ENCODE measurements at places on chromosomes 1 and 21. TPM values are rescaled to one million over a fixed set of nuclear protein-coding genes. Genes with fewer than 3 reads are reported as not detected.

- no peak for DNase-seq
These were observed 100.4 kb downstream of the GALNT2 start for GRCh38 chr1:230167419-230167852.

GRCh38 chr1:68196676-68197075 lies 35.6 kb downstream of the WLS start:
- DNase-seq: no peak

DNA sequence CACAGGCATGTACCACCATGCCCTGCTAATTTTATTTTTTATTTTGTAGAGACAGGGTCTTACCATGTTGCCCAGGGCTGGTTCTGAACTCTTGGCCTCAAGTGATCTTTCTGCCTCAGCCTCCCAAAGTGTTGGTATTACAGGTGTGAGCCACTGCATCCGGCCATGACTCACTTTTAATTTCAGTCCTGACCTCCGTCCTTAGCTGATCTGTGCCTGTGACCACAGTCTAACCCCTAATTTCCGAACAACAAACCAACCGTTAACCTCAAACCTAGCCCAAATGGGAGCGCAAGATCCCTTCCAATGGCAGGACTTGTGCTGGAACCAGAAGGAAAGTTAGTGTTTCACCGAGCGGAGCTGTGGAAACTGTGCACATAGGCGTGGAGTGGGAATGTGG lies 29.3 kb upstream of the MAN1C1 start:
- no peak for DNase-seq

The NBPF4 gene
- total RNA-seq: not detected

- no peak for DNase-seq
These were observed 50.7 kb downstream of the EBNA1BP2 start for GRCh38 chr1:43121256-43121900.

GRCh38 chr1:11281518-11282331 lies 8.7 kb downstream of the UBIAD1 start:
- DNase-seq: no peak

DNA sequence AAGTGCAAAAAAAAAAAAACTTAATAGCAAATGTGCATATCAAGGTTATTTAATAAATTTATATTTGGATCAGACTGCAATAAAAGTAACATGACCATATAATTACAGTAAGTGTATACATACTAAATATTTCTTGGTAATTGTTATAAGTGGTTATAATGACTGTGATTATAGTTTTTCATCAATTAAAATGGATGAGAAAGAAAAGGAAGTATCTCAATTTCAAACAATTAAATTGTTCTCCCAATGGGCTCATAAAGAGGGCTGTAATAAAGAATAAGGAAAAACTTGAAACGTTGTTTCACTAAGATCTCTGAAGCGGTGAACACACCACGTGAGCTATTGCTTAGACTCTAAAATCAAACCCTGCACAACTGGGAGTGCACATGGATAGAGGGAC lies 104.1 kb downstream of the CDC42BPA start:
- no peak for DNase-seq

DNA sequence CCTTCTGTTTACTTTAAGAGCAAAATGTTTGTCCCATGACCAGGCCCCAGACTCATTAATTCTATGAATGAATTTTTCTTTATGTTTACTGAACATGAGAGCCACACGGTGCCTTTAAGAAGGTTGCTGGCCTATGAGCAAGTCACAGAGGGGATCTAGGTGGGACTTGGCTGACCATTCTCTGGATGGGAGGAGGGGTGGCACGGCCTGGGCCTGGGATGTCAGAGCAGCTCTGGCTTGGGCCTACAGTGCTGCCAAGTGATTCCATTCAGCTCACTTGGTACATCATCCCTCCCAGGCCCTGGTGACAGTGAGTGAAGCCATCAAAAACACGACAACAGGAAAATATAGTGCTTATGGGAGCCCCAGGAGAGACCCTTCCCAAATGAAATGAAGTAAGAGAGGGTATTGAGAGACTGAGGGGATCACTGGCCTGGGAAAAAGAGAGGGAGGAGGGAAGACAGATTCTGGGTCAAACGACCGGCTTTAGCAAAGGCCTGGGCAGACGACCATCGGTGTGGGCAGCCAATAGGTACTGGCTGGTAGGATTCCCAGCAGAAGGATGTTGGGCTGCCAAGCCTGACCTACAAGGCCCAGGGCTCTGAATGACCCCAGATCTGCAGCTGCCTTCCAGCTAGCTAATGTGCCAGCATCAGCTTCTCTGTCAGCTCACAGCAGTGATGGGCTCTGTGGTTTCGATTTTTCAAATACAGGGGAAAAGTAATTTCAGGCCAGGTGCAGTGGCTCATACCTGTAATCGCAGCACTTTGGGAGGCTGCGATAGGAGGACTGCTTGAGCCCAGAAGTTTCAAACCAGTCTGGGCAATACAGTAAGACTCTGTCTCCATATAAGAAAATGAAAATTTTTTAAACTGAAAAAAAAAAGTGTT lies 3.3 kb downstream of the TMEM53 start:
- DNase-seq: no peak

DNA sequence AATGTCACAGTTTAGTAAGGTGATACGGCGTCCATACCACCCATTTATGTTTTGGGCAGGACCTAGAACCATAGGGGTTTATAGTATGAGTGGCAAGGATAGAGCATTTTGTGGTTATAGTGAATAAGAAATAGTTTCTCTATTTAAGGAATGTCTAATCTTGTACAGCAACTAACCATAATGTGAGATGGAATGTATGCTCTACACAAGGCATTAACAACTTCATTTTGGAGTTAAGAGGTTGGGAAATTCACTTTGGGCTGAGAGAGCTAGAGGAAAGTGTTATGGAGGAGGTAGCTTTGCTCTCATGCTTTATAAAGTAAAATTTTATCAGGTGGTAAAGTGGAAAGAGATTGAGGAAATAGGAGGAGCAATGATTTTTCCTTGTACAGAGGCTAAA lies 3.0 kb upstream of the MCL1 start:
- no peak for DNase-seq

The SFN gene
- total RNA-seq: not detected

- DNase-seq: no peak
These were observed 4.0 kb upstream of the DMRTA2 start for GRCh38 chr1:50427086-50427817.

The CCDC27 gene
- total RNA-seq: not detected

DNA sequence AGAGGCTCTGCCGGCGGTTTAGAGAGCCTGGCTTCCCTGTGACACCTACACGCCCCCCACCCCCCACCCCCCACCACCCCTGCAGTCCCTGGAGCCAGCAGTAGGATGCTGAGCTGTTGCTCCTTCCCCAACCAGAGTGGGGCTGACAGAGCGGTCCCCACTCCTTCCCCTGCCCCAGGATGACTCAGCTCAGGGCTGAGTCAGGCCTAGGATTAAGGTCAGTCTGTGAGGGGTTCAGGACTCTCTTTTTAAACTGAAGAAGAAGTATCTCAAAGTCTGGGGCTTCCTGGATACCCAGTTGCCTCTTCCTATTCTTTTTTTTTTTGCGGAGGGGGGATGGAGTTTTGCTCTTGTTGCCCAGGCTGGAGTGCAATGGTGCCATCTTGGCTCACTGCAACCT lies 19.1 kb downstream of the DMBX1 start:
- no peak for DNase-seq

DNA sequence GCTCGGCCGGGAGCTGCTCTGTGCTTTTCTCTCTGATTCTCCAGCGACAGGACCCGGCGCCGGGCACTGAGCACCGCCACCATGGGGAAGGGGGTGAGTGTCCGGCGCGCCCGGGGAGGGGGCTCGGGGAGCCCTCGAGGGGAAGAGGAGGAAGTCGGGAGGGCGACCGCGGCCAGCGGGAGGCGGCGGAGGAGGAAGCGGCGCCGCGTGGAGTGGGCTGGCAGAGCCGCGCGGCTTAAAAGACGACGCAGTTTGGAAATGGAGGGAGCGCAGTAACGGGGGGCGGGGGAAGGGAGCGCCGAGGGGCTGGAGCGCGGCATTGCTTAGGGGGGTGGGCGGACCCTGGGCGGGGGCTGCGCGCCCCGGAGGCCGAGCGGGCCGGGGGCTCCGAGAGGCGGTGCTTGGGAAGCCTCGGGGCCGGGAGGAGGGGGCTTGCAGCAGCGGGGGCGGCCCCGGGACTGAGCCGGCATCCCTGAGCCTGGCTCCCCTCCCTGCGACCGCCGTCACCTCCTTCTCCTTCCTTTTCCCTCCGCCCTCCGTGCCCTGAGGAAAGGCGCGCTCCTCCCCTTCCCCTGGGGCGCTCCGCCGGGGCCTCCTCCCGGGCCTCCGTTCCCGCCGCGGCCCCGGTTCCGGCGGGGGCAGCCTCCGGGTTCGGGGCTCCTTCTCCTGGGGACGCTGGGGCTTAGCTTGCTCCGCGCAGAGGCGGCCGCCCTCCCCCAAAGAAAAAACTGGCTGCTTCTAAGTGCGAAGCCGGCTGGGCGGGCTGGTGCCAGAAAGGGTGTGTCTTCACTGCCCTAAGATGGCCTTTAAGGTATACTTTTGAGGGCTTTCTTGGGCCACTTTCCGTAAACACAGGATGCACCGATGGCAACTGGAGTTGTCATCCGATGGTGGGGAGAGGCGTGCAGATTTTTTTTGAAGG lies 648 bp downstream of the ATP1A1 start:
- no peak for DNase-seq

The TMEM269 gene
- total RNA-seq: not detected

DNA sequence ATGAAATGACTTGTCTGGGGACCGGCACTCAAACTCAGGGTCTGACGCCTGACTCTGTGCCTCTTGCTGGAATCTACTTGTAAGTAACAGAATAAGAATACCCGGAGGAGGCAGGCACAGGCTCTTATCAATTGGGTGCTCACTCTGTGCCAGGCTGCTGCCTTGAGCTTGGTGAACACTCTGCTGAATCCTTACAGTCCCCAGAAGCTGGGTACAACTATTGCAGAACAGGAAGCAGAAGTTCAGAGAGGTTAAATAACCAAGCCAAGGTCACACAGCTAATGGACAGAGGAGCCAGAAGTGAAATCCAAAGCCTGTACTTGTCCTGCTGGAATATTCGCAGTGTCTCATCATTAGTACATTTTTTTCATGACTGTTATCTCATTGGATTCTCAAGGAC lies 86.0 kb downstream of the EPHB2 start:
- DNase-seq: no peak

GRCh38 chr1:90504509-90504908 lies 212.6 kb downstream of the BARHL2 start:
- DNase-seq: no peak

The FAM167B gene
- 101 TPM for total RNA-seq

- no peak for DNase-seq
These were observed 61.4 kb downstream of the MAGI3 start for GRCh38 chr1:113451710-113452109.

DNA sequence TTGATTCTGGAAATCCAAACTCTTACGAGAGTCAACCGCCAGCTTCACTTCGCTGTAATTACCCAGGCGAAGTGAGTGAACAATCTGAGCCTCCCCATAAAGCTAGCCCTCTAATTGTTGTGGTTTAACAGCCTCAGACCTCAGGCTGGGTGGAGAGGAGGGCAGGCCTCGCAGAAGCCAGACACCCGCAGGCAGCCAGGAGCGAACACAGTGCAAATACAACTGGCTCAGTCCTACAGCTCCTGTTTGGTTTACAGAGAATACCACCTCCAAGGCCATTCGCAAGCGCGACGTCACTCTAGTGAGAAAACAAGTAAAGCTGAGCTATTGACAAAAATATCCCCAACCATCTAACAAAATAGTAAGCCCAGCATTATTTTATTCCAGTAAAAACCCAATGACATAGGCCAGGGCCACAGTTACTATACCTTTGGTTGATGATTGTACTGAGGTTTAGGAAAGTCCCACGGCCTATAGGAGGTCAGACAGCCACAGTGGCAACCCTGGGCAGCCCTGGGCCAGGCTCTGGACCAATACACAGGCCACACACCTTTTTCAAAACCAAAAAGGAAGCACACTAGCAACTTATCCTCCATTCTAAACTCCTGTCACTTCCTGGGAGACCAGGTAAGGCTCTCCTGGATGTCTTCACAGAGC lies 163.3 kb downstream of the ETS2 start:
- DNase-seq: no peak

DNA sequence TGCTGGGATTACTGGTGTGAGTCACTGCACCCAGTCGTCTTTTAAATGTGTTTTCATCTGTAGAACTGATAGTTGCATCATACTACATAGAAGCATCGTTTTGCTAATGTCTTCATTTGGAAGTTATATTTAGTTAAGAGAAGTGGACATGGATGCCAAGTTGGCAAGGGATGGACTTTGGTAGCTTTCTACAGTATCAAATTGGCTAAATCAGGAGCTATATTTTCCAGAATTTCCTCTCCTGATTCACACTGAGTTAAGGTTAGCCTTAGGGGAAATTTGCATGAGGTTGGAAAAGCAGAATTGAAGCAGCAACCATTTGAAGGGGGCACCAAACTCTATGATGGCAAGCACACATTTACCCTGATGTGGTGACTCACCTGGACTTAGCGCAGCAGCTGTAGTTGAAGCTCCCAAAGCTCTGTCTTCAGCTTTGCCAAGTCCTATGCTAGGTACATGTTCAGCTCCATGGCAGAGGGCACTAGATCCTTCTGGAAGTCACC lies 43.9 kb downstream of the DUSP10 start:
- DNase-seq: no peak

DNA sequence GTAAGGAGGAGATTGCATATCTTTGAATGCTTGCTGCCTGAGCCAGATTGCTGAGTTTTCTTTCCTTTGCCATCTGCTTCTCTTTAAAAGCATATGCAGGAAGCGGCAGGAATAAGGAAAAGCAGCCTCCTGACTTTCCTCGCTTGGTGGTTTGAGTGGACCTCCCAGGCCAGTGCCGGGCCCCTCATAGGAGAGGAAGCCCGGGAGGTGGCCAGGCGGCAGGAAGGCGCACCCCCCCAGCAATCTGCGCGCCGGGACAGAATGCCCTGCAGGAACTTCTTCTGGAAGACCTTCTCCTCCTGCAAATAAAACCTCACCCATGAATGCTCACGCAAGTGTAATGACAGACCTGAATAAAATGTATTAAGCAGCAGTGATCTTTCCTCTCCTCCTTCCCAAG lies 1.5 kb downstream of the CORT start:
- DNase-seq: no peak

The DDR2 gene
- 5.8 TPM for total RNA-seq

GRCh38 chr1:160083968-160084770 lies 2.8 kb downstream of the KCNJ9 start:
- DNase-seq: no peak

- DNase-seq: no peak
These were observed 72.8 kb downstream of the ATF6 start for GRCh38 chr1:161838885-161839284.

- no peak for DNase-seq
These were observed 51.2 kb downstream of the OPTC start for GRCh38 chr1:203544978-203545816.

The AGL gene
- total RNA-seq: 8.1 TPM

DNA sequence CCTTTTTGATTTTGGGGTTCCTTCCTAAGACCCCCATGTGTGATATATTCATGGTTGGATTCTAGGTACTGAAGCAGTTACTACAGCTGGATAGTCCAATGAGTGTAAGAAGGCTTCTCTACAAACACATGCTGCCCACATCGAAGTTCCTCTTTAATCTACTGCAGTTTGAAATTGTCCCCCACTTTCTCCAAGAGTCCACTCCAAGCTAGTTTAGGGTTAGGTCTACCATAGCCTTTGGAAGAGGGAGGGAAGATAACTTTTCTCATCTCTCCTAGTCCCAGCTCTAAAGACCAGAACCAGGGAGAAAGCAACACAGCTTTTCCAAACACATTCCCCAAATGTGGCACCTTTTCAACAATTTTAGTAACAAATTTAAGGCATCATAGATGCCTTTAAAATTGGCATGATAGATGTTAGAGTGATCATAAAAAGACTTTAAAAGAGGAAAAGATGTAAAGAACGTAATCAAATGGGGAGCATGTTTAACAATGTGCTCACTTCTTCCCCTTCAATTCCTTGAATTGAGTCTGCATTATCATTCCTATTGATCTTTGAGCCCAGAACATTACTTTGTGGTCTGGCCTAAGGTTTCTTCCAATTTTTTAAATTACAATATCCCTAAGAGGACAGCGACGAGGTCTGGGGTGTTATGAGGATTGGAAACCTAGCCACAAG lies 1.0 kb upstream of the EXO1 start:
- no peak for DNase-seq

Measured in glomerular endothelial cell (primary cell).